ENCODE measurements at places on chromosomes 16 and 17.

- DNase-seq: no peak
These were observed 81.1 kb downstream of the VPS35L start for GRCh38 chr16:19636436-19637267.

GRCh38 chr16:67516296-67517154 lies 12.1 kb upstream of the RIPOR1 start:
- DNase-seq: no peak

GRCh38 chr17:64747938-64748540 lies 85.9 kb upstream of the SMURF2 start:
- no peak for DNase-seq

GRCh38 chr16:2584729-2585650 lies 47.2 kb downstream of the PDPK1 start:
- peak; percentile 22 for DNase-seq

- peak; percentile 47 for DNase-seq
These were observed 649 bp downstream of the GSE1 start for GRCh38 chr16:85613604-85614337.

DNA sequence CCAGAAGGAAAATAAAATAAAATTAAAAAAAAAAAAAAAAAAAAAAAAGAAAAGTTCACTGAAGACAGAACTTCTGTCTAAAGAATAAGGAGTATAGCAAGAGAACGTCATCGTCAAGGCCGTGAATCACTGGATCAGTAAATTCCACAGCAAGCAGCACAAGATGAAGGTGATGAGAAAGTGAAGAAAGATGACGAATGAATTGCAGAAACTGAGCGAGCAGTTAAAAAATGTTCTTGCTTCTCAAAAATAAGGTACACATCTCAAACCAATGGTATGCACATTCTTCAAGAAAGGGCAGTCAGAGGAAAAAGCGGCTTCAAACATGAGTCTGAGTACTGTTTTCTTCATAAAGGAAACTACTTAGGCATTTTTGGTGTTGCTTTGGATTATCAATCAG lies 104.7 kb downstream of the SMG6 start:
- no peak for DNase-seq

- DNase-seq: no peak
These were observed 69.3 kb downstream of the CRISPLD2 start for GRCh38 chr16:84889066-84889465.

GRCh38 chr16:48250520-48251278 lies 3.4 kb upstream of the ABCC11 start:
- no peak for DNase-seq

- peak; percentile 91 for DNase-seq
These were observed 12.0 kb upstream of the MEOX1 start for GRCh38 chr17:43673516-43674323.

DNA sequence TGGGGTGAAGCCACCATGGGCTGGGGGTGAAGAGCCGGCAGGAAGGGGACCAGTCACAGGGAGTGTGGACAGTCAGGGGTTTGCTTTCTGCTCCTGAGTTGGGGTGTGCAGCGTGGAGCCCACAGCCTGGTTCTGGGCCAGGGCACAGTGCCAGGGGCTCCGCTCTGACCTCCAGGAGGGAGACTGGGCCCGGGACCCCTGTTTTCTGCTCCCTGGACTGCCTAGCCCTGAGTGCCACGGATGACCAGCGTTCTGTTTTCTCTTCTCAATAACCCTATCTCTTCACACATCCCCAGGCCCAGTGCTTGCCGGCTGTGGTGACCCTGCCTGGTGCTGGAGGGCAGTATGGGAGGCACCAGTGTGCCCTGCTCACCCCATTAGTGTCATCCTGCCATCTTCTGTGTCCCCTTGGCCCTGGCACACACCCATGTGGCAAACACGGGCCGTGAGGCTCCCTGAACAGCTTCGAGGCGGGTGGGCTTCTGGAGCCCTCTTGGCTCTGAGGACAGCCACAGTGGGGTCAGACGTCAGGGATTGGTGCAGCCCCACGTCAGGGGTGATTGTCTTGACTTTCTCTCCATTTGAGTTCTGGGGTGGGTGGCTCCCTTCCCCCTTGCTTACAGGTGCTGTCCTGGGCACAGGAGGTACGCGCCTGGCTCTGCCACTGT lies 1.1 kb downstream of the CEMP1 start:
- no peak for DNase-seq

GRCh38 chr17:67491009-67491680 lies 114.1 kb downstream of the PITPNC1 start:
- peak; percentile 51 for DNase-seq

- peak; percentile 82 for DNase-seq
These were observed 3.0 kb upstream of the BAHCC1 start for GRCh38 chr17:81391936-81392908.

- DNase-seq: peak; percentile 13
These were observed 7.3 kb upstream of the CPHXL start for GRCh38 chr16:75733305-75734211.

DNA sequence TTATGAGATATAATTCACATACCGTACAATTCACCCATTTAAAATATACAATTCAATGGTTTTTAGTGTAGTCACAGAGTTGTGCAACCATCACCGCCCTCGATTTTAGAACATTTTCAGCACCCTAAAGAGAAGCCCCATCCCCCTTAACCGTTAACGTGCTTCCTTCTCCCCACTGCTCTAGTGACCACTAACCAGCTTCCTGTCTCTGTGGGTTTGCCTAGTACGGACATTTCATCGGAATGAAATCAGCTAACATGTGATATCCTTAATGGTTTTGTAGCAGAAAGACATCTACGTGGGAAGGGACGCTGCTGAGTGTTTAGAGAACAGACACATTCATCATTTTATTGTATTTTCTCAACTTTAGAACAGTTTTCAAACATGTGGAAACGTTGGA lies 80.8 kb upstream of the HSBP1 start:
- DNase-seq: no peak

- DNase-seq: no peak
These were observed 70.3 kb downstream of the RAI1 start for GRCh38 chr17:17751489-17752088.

DNA sequence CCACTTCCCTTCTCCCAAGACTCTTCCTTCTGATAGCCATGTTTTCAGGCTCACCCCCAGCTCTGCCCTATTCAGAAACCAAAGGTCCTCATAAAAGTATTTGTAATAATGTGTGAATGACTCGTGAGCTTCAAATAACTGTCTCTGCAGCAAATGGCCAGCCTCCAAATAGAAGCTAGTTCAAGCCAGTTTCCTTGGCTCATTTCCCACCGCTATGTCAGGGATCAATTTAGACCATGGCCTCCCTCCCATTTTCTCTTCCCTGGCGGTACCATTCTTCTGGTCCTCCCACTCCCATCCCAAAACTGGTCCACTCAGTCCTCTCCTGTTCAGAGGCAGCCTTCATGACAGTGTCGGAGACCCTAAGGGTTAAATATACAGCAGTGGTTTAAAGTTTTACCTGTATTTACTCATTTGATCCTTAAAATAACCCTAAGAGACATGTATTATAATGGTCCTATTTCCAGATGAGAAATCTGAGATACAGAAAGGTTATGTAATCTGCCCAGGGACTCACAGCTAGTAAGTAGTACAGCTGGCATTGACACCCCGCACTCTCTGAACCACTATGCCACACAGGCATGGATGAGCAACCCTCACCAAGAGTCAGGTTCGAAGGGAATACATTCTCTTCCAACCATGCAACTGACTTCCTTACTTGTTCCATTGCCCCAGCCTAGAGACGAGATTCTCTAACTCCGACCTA lies 42.9 kb downstream of the GAS7 start:
- DNase-seq: no peak

Data from SJCRH30 (cell line).